CD8-positive, alpha-beta memory T cell (primary cell): ENCODE measurements at places on chromosomes 7 and 10. TPM values are rescaled to one million over a fixed set of nuclear protein-coding genes. Genes with fewer than 3 reads are reported as not detected.

Gene UNCX
- not detected for total RNA-seq

- no peak for DNase-seq
- H3K4me1 ChIP-seq: no peaks in the 10 kb centered on the region
- H3K27ac ChIP-seq: no peak overlapping the region
- H3K4me3 ChIP-seq: no peak overlapping the region
Measured at GRCh38 chr10:76974017-76974691, 663.5 kb downstream of the KCNMA1 start.

Gene CPA1
- not detected for total RNA-seq

DNA sequence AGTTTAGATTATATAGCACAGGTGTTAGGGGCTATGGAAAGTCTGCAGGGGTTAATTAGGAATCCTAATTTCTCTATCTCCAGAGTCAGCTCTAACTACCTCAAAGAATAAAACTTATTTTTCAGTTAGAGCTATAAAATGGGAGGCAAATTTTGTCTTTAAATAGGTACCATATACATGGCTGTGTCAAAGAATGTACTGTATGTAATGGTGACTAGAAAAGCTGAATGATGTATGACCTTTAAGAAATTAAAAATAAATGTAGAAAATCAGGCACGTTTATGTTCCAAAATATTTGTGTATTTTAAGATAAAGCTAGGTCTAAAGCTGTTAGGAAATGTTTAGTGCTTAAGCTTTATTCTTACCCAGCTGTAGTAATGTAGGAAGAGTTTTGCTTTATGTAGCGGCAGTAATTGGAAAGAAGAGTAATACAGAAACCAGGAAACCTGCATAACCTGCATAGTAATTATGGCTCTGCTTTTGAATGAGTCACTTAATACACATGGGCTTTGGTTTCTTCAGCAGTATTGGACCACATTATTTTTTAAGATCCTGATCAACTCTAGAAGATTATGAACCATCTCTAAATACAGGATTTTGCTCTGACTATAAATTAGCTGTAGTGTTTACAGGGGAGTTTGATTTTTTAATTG, 85.0 kb downstream of the KMT2E start:
- peaks cover 29% of the 10 kb centered on the region for H3K36me3 ChIP-seq
- no peak overlapping the region for H3K4me3 ChIP-seq
- no peaks in the 10 kb centered on the region for H3K27me3 ChIP-seq
- no peaks in the 10 kb centered on the region for H3K4me1 ChIP-seq

- no peaks in the 10 kb centered on the region for H3K36me3 ChIP-seq
- no peak overlapping the region for H3K4me3 ChIP-seq
- no peak for DNase-seq
Measured at GRCh38 chr7:132756484-132756990, 180.3 kb upstream of the PLXNA4 start.

DNA sequence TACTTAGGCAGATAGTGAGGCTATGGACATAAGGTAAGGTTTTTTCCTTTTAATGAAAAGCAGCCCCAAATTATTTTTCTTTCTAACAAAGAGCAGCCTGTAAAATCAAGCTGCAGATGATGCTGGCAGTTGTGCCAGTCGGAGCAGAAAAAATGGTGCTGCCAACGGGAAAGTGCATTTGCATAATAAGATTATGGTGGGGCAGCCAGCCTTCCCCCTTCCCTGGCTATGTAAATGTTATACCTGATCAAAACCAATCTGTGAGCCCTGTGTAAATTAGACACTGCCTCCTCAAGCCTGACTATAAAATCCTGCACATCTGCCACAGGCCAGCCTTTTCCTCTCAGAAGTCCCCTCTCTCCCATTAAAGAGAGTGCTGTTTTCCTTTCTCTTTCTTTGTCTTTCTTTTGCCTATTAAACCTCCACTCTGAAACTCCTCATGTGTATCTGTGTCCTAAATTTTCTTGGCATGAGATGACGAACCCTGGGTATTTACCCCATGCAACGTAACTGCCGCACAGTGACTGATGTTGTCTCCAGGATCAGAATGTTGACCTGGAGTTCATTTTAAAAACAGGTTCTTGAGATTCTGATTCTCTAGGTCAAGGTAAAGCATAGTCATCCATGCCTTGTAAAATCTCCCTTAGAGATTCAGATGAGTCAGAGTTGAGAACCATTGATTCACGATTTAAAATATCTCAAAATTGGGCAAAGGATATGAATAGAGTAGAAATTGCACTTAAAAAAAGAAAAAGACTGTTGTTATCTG, 167.3 kb upstream of the C1GALT1 start:
- H3K27ac ChIP-seq: no peak overlapping the region
- H3K36me3 ChIP-seq: no peaks in the 10 kb centered on the region
- no peaks in the 10 kb centered on the region for H3K4me1 ChIP-seq
- no peak overlapping the region for H3K4me3 ChIP-seq
- no peak for DNase-seq

- no peak overlapping the region for H3K4me3 ChIP-seq
- no peaks in the 10 kb centered on the region for H3K36me3 ChIP-seq
- no peak for DNase-seq
- peaks cover 5% of the 10 kb centered on the region for H3K4me1 ChIP-seq
Measured at GRCh38 chr7:105788816-105789349, 87.5 kb downstream of the ATXN7L1 start.

DNA sequence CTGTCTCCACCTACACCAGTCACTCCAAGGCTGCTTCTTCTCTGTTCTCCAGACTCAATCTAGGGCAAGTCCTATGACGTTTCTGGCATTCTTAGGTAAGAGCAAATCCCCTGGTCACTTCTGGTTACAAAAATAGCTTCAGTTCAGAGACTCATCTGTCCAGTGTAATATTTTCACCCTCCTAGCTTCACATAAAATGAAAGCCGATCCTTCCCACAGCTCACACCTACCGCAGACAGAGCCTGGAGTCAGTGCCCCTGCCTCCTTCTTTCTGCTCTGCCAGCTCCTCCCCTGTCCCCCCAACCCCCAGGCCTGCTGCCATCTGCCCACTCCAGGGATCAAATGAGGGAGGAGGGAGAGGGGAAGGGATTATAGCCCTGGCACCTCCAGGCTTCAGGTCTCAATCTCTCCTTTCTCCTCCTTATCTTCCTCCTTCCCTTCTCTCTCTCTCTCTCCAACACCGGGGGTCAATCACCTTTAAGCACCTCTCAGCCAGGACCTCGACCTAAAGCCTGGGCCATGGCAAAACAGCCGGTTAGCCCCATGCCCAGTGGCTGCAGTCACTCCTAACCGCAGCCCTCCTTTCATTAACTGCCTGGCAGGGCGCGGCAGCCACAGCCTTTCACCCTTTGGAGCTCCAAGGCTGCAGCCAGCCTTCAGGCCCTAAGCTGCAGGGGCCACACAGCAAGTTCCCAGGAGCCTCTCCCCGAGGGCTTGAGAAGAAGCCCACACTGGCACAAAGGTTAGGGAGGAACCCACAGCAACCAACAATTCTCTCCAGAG, 292.6 kb upstream of the MGMT start:
- DNase-seq: no peak
- no peaks in the 10 kb centered on the region for H3K27me3 ChIP-seq
- no peak overlapping the region for H3K4me3 ChIP-seq
- H3K4me1 ChIP-seq: no peaks in the 10 kb centered on the region
- H3K36me3 ChIP-seq: no peaks in the 10 kb centered on the region
